ENCODE measurements at places on chromosomes 2 and 18.

GRCh38 chr18:5890331-5891183 is 4.8 kb downstream of the TMEM200C start:
- no peak for DNase-seq
- no peak overlapping the region for H3K27ac ChIP-seq
- no peaks in the 10 kb centered on the region for H3K4me1 ChIP-seq
- no peaks in the 10 kb centered on the region for H3K36me3 ChIP-seq

DNA sequence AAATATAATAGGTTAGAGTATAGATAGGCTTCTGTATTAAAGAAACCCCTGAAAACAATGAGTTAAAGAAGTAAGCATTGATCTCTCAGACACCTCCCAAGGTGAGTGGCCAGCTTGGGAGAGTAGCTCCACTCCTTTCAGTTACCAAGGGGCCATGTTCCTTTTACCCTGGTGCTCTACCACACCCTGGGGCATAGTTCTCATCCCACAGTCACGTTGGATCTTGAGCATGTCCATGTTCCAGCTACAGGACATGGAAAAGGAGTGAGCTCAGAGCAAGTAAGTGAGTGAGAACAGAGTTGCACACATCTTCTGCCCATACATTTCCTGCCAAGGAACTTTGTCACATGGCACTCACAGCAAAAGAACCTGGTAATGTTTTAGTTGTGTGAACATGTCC is 325.9 kb upstream of the SLC39A10 start:
- H3K27ac ChIP-seq: peak overlapping the region; percentile 58
- H3K27me3 ChIP-seq: no peaks in the 10 kb centered on the region
- no peaks in the 10 kb centered on the region for H3K36me3 ChIP-seq
- DNase-seq: no peak
- no peak overlapping the region for H3K4me3 ChIP-seq

DNA sequence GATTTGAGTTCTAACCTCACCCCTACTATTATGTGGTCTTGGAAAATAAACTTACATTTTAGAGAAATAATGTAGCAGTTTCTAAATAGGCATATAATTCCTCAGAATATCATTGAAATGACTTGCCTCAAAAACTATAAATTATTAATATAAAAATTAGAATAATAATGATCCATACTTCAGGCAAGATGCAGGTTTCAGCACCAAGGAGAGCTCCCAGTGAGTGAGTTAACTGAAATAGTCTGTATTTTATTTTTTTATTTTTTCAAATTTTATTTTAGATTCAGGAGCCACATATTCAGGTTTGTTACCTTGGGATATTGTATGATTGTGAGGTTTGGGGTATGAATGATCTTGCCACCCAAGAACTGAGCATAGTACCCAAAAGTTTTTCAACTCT is 472.2 kb upstream of the DCC start:
- H3K4me1 ChIP-seq: no peaks in the 10 kb centered on the region
- DNase-seq: peak; percentile 25
- H3K27ac ChIP-seq: no peak overlapping the region
- no peak overlapping the region for H3K4me3 ChIP-seq

GRCh38 chr18:65415098-65415497 is 335.7 kb upstream of the CDH7 start:
- no peaks in the 10 kb centered on the region for H3K4me1 ChIP-seq
- no peak for DNase-seq
- H3K4me3 ChIP-seq: no peak overlapping the region
- no peaks in the 10 kb centered on the region for H3K36me3 ChIP-seq

- no peak for DNase-seq
- 0 out of 2 replicates have a peak, but pooled peaks cover 4% of the 10 kb centered on the region for H3K36me3 ChIP-seq
- H3K4me3 ChIP-seq: no peak overlapping the region
- H3K27ac ChIP-seq: no peak overlapping the region
- H3K4me1 ChIP-seq: no peaks in the 10 kb centered on the region
Measured at GRCh38 chr2:232336241-232336736, 42.3 kb upstream of the ALPP start.

DNA sequence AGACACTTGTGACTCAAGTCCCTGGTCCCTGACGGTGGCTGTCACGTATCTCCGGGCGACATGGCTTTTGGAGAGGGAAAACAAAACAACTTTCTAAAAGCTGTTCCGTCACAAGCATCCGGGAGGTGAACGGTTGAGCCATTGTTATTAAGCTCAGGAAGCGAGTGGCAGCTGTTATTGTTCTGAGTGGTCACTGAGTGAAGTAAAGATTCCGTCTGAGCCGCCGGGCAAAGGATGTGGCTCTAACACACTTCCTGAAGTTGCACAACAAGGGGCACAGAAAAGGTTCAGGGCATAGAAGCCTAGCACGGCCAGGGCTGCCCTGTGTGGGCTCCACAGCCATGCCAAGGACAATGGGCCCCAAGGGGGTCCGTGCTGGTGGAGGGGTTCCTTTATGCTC is 24.3 kb downstream of the INPP5D start:
- peaks cover 29% of the 10 kb centered on the region for H3K4me1 ChIP-seq
- peaks cover 42% of the 10 kb centered on the region for H3K36me3 ChIP-seq

DNA sequence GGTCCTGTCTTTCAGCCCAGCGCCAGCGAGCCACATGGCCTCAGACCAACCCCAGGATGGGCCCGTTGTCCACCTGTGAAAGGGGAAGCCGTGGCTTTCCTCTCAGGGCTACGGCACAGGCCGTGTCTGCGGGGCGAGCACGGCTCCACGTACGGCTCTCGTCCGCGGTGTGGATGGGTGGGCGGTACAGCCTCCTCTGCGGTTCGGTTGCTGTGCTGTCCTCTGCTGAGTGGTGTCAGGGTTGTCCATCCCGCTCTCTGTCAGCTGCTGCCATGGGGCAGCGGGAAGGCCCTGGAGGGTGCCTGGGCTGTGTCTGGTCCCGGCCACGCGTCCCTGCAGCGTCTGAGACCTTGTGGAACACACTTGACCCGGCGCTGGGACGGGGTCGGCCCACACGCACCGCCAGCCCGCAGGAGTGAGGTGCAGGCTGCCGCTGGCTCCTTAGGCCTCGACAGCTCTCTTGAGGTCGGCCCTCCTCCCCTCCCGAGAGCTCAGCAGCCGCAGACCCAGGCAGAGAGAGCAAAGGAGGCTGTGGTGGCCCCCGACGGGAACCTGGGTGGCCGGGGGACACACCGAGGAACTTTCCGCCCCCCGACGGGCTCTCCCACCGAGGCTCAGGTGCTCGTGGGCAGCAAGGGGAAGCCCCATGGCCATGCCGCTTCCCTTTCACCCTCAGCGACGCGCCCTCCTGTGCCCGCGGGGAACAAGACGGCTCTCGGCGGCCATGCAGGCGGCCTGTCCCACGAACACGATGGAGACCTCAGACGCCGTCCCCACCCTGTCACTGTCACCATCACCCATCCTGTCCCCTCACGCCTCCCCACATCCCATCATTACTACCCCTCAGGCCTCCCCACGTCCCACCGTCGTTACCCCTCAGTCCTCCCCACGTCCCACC is 128.7 kb downstream of the NFATC1 start:
- H3K4me1 ChIP-seq: peaks cover 36% of the 10 kb centered on the region
- H3K4me3 ChIP-seq: no peak overlapping the region
- peaks cover 6% of the 10 kb centered on the region for H3K36me3 ChIP-seq
- peak overlapping the region; percentile 89 for H3K27ac ChIP-seq

DNA sequence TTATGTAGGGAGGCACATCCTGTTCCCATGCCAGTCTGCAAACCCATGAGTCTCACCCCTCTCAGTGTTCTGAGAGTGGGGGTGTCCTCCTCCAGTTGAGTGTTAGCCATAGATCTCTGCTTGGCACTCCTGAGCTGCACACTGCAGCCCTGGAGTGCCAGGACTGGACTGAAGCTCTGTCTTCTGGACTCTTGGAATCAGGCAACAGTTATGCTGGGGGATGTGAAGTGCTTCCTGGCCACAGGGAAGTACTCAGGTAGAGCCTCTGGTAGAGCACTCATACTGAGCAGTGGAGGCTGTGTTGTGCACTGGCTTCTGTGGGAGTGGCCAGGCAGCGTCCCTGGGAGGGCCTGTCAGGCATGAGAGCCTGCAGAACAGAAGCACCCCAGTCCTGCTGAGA is 43.0 kb downstream of the SERPINB7 start:
- H3K4me3 ChIP-seq: no peak overlapping the region
- H3K4me1 ChIP-seq: no peaks in the 10 kb centered on the region
- no peaks in the 10 kb centered on the region for H3K36me3 ChIP-seq
- no peak for DNase-seq
- no peak overlapping the region for H3K27ac ChIP-seq
- H3K27me3 ChIP-seq: no peaks in the 10 kb centered on the region

- H3K36me3 ChIP-seq: no peaks in the 10 kb centered on the region
- DNase-seq: no peak
- H3K4me1 ChIP-seq: no peaks in the 10 kb centered on the region
- no peak overlapping the region for H3K27ac ChIP-seq
- H3K27me3 ChIP-seq: no peaks in the 10 kb centered on the region
Measured at GRCh38 chr2:74313497-74313896, 29.7 kb downstream of the SLC4A5 start.

DNA sequence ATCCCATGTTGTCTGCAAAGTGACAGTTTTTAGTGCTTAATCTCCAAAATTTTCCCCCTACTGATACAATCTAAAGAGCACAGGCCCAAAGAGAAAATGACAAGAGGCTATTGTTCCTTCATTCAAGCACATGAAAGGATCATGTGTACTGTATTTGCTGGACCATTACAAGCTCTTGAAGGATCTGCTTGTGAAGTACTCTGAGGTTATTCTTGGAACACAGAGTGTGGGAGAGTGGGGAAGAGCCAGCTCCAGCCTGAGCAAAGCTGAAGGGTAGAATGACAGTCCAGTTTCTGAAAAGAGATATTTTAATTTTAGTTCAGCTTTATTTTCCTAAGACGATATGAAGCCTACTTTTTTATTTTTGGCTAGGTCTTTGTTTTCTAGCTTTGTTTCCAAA is 112.2 kb downstream of the GALNT3 start:
- no peaks in the 10 kb centered on the region for H3K36me3 ChIP-seq
- H3K4me1 ChIP-seq: no peaks in the 10 kb centered on the region
- no peak overlapping the region for H3K4me3 ChIP-seq
- no peak overlapping the region for H3K27ac ChIP-seq
- H3K27me3 ChIP-seq: no peaks in the 10 kb centered on the region

GRCh38 chr2:58019229-58019628 is 27.4 kb upstream of the VRK2 start:
- no peaks in the 10 kb centered on the region for H3K4me1 ChIP-seq
- no peak overlapping the region for H3K27ac ChIP-seq
- DNase-seq: no peak
- no peak overlapping the region for H3K4me3 ChIP-seq

DNA sequence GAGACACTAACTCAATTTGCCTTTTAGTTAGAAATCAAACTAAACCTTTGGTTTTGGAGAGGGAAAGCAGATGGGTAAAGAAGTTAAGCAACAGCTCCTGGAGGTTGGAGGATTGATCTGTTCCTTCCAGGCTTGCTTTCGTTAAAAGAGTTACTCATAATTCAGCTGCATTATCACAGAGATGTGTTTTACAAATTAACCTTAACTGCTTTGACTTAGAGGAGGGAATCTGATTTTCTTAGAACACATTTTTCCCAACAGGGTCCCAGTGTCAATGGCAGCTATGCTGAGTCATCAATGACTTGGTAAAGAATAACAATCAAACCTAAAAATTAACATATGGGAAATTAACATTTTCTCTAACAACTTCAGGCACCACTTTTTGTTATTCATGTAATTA is 113.4 kb downstream of the COPS8 start:
- H3K36me3 ChIP-seq: no peaks in the 10 kb centered on the region
- no peaks in the 10 kb centered on the region for H3K4me1 ChIP-seq
- no peak for DNase-seq
- no peak overlapping the region for H3K4me3 ChIP-seq

- H3K36me3 ChIP-seq: no peaks in the 10 kb centered on the region
- H3K27ac ChIP-seq: no peak overlapping the region
- H3K4me1 ChIP-seq: peaks cover 8% of the 10 kb centered on the region
- DNase-seq: no peak
- H3K27me3 ChIP-seq: no peaks in the 10 kb centered on the region
Measured at GRCh38 chr2:144836635-144837350, 316.9 kb upstream of the ZEB2 start.
